ENCODE measurements at places on chromosomes 11 and 22. TPM values are rescaled to one million over a fixed set of nuclear protein-coding genes. Genes with fewer than 3 reads are reported as not detected.
A peak's percentile ranks its signal among the peaks of the same experiment; 100 is the strongest.

The OR8D4 gene
- total RNA-seq = not detected

The GALNT18 gene
- total RNA-seq = 4.0 TPM

The SLC22A12 gene
- total RNA-seq = not detected

DNA sequence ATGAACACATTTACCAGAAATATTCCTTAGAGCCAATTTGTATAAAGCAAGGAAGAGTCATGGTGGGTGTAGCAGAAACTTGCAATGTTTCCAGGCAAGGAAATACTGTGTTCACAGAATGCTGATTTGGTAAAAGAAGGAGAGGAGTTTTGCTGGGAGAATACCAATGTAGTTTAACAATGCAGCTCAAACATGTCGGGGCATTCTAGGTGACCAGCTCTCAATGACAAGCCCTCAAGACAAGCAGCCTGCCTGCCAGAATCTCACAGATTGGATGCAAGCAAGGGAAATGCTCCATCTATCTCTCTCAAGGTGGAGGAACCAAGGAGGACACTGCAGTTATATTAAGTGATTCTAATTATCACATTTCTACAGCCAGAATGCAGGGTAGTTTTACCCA lies 190.4 kb downstream of the MAML2 start:
- DNase-seq = no peak

DNA sequence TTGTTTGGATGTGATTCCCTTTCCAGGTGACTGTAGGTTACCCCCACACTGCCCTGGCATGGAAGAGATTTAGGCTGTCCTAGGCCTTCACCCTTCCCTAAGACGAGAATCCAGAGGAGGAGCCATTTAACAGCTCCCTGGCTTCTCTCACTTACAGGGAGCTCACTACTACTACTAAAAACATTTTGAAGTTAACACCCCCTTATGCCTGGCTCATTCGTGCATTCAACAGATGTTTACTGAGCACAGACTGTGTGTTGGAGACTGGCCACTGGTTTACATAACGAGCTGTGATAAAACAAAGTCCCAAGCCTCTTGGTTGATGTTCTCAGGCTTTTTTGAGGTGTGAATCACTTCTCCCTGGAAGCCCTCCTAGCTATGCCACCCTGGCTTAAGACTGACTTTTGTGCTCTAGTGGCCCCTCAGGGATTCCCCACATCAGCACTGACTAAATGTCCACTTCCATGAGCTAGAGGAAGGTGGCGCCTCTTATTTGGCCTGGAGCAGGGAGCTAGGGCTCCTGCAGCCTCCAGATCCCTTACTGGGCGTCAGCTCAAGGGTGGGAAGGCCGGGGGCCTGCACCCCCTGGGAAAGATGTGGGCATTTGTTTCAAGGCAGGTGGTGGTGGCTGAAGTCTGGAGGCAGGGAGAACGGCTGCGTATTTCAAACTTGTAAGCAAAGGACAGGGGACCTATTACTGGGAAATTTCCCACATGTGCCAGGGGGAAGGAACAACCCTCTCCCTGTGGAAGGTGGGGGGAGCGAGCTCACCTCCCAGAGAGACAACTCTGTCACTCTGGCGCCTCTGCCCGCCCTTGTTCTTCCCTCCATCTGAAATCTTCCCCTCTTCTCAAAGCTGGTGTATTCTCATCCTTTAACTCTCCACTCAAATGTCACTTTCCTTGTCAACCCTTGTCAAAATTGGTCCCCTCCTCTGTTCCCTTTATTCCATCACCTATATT lies 19.4 kb upstream of the MALAT1 start:
- DNase-seq = peak; percentile 92

- DNase-seq = no peak
Measured at GRCh38 chr11:133816146-133816870, 29.0 kb downstream of the SPATA19 start.

DNA sequence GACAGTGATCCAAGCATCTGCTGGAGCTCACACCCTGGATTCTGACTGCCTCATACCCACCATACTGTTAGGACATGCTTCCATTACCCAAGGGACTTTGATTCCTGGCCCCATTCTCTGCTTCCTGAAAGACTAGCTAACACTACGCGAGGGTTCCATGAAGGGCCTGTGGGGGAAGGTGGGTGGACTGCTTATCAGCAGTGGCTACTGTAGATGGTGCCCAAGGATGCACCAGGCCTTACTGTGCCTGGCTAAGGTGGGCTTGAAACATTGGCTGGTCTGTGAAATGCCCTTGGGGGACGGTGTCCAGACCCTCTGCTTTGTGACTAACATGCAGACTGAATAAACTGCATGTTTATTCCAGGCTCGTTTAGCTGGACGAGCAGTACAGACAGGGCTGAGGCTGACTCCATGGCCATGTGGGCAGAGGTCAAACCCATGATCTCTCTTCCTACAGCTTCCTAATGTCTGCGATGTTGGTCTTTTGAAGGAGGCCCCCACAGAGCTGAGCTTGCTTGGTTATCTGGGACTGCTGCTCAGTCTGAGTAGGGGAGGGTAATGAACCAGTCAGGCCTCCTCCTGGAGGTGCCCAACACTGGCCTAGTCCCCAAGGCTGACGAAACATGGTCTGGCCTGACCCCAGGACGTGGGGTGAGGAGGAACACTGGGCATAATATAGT lies 48.3 kb upstream of the PHOX2A start:
- no peak for DNase-seq

DNA sequence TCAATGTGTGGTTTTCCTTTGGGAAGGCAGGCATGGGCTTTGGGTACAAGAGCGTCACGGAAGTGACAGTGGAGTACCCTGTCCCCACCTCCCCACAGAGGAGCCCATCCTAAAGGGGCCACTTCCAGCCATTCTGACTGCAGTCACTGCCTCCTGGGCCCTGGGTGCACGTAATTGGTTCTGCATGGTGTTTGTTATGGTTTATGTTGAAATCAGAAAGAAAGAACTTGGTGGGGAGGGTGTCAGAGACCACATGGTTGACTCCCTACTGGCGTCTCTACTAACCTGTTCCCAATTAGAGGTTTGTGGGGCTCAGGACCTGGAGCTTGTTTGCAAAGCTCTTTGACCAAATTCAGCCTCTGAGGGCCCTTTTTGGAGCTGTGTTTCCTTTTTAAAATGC lies 40.8 kb downstream of the RIBC2 start:
- no peak for DNase-seq

- DNase-seq = no peak
Measured at GRCh38 chr22:48594757-48595510, 1232.7 kb downstream of the BRD1 start.
